ENCODE measurements at places on chromosomes 7 and 10.

DNA sequence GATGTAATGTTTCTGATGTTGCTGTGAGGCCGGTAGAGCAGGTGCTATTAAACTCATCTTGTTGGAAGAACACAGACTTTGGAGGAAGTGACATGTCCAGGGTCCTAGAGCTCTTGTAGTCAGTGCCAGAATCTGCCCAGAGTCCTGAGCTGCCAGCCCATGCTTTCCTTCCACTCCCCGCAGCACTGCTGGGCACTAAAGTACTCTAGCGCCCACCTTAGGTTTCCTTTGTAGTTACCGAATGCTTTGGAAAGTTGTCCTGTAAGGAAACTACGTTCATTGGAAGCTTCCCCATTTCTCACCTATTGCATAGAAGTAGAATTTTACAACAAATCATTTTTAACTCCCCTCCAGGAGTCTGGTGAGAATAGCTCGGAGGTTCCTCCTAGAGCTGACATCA lies 11.0 kb downstream of the ZNF862 start:
- no peak for DNase-seq

DNA sequence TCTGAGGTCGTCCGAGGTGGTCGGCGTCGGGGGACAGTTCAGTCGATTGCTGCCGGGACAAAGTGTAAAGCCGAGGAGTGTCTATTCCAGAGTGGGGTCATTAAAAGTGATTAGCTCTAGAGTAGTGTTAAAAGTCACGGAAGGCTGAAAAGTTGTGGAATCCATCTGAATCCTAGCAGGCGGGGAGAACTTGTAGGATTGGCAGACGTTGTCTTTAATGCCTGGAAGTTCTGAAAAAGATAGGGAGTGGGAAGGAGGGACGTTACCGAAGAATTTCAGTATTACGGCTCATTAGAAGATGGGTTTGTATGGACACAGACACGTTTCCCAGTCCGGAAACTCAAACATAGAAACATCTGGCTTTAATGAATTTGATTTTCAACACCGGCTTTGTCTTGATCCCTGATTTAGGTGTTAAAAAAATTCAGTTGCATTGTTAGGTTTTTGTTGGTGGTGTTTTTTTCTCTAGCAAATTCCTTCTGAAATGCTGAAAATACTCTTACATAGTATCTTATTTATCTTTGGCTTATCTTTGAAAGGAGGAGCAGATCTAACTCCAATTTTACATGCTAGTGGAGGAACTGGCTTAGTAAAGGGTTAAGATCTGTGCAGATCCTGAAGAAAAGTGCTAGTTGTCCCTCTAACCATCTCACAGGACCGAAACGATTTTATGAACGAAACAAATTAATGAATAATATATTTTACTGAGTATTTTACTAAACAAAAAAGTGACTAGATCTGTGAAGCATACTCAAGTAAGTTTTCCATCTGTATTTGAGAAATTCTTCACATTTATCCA lies 900 bp downstream of the MKLN1 start:
- no peak for DNase-seq

DNA sequence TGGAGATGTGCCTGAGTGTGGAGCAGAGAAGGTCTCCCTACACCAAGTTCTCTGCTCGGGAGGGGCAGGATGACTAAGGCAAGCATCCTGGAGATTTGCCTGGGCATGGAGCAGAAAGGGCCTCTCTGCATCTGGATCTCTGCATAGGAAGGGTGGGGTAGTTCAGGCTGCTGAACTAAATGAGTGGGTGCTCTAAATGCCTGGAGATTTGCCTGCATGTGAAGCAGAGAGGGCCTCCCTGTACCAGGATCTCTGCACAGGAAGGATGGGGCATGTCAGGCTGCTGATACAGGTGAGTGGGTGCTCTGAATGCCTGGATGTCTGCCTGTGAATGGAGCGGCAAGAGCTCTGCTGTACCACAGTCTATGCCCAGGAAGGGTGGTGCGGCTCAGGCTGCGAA lies 680.7 kb downstream of the SUGCT start:
- no peak for DNase-seq

DNA sequence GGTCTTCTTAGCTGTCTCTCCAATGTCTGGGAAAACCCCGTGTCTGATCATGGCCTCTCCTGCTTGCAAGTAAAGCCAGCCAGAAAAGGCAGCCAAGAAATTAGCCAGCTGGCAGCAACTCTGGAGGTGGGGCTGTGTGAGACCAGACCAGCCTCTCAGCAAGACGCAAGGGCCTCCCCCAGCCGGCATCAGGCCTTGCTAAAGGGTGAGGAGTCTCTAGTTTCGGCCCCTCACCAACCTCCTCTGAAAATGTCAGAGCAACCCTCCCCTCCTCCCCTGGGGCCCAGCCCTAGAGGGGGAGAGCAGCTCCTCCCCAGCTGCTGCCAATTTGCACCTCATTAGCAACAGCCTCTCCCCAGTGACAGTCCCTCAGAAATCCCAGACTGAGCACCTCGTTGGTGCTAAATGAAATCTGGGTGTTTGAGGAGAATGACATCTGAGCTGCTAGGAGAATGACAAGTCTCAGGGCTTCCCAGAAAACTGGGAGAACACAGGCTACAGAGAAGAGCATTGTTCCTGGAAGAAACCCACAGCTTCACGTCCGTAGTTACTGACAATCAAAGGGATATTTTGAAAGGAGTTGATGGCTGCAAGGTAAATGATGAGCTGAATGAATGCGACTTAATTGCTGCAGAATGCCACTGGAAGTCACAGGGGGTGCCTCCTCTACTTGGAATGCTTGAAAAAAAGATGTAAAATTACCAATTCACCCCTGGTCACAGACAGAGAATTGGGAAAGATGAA lies 25.9 kb downstream of the DGKI start:
- no peak for DNase-seq

DNA sequence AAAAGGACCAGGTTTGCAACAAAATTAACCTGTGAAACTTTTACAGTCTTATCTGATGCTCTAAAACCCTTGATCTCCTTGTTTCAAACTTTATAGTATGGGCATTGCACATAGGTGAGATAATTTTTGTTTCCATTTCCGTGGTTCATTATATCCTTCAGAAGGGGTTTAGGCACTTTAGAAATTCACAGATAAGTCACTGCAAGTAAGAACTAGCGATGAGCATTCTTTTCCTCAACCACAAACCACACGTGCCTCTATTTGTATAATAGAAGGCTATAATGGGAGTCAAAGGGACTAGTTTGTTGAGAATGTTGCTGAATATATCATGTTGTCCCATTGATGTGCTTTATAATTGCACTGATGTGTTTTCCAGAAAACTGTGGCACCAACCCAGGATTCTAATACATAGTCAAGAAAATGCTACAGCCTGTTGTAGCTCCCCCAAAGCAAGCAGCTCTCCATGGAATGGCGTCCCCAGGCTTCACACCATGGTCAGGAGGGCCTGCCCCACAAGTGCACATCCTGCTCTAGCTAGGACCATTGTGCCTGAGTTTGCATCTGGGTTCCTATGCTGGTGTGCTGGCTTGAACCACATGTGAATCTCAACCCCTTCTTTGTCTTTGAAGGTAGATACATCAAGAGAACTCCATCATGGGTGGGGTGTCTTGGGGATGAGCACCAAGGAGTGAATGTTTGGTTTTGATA lies 14.0 kb upstream of the ATXN7L1 start:
- DNase-seq, result no peak

DNA sequence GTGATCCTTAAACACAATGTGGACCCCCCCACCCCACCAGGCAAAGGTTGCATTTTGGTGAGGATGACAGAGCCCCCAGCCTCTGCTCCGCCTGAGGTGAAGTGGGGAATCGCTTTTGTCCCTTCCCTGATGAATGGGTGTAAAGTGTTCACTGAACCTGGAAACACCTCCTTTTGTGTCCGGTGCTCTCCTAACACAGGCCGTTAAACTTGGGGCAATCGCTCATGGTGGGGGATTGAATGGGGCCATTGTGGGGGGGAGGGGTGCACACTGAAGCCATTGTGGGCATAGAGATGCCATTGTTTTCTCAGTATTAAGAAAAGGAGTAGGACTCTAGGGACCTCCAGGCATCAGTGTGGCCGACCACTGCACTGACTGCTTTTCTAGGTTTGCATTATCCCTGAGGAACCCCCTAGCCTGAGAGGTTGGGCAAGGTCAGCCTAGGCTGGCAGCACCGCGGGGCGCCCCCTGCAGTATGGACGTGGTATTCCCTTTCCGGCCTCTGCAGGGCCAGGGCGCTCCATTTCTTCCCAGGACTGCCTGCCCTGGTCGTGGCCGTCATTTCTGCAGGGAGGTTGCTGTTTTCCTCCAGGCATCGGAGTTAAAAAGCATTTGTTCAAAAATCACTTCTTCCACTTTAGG lies 158.3 kb downstream of the TCF7L2 start:
- no peak for DNase-seq

GRCh38 chr7:116399819-116400218 lies 99.7 kb upstream of the CAV2 start:
- DNase-seq, result no peak

- no peak for DNase-seq
These were observed 1212.4 kb upstream of the PHF14 start for GRCh38 chr7:9761224-9761623.

DNA sequence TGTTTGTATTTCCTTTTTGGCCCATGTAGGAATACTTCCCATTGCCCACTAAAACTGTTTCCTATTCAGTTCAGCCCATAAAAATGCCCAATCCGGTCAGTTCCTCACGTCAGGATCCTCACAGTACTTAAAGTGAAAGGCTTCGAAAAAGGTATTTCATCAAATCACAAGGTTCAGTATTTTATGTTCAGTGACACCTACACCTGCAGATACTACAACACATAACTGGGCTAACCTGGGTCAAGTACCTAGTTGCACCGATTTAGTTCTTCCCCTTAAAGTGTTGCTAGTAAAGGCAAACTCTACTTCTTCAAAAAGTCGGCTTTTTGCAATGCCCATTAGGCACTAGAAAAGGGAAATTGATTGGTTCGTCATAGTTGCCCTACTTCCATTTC lies 1.1 kb downstream of the SNX13 start:
- peak; percentile 4 for DNase-seq

DNA sequence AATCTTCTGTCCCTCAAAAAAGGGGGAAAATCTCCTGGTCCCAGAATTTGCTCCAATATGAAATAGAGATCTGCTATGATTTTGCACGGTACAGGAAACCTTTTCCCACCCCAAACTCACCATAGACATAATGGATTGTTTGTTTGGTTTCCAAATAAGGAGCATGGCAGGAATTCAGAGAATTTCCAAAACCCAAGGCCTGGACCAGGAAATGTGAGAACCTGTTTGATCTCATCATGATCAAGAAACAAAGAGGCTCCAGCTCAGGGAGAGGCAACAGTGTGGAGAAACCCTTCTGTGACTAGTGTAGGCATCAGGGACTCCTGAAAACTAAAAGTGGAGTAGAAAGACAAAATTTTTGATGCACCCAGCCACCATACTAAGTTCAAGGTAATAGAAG lies 1548.1 kb upstream of the LRRTM3 start:
- no peak for DNase-seq

DNA sequence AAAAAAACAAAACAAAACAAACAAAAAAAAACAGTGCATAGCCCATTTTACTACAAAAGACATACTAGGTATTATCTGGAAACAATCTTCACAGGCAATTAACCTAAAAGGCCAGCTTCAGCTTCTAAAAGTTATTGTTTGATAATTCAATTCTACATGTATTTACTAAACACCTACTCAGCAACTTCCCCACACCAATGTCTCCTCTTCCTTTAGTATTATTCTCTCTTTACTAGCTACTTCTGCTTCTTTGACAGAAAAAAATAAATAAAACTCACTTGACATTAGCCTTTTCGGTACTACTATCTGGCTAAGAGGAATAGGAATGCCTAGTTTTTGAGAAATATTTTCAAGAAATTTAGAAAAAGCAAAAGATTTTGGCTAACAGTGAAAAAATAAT lies 2.8 kb downstream of the TM9SF3 start:
- DNase-seq, result no peak

DNA sequence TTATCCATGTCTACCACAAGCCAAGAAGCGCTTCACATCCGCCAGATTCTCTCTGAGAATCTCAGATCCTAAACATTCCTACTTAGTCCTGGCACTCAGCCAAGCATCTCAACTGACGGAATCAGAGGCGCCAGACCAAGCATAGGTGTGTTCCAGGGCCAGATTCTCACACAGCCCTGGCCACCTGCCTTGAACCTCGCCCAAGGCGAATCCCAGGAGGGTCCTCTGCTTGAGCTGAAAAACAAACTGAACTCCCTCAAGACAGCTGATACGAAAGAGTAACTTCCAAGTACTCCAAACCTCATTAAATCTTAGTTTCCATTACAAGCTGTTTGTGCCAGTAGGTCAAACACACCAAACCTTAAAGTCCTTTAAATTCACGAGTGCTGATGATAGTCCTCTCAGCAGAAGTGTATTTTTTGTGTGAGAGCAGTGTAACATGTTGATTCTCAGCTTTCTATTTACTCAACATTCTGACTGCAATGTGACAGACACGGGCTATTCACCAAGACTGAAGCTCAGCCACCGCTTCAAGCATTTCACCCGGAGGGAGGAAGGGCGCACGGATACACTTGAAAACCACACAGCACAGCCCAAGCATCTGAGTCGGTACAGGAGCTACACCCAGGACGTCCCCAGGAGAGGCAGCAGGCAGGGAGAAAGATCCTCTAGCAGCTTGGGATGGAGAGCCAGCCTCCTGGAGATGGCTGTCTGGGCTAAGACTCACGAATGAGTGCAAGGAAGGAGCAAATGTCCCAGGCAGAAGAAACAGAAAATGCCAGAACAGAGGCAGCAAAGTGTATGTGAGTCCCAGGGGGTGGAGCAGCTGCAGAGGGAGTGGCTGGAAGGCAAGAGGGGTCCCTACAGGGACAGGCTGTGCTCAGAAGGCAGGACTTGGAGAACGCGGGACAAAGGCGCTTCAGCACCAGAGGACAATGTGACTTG lies 6.0 kb downstream of the PARD3 start:
- no peak for DNase-seq

- no peak for DNase-seq
These were observed 55.1 kb upstream of the ITGB8 start for GRCh38 chr7:20275637-20276036.

- no peak for DNase-seq
These were observed 1.4 kb downstream of the CPA1 start for GRCh38 chr7:130381468-130382312.

- no peak for DNase-seq
These were observed 238.7 kb upstream of the TCF7L2 start for GRCh38 chr10:112711366-112711765.

- DNase-seq, result no peak
These were observed 57.9 kb downstream of the MKX start for GRCh38 chr10:27687743-27688142.

DNA sequence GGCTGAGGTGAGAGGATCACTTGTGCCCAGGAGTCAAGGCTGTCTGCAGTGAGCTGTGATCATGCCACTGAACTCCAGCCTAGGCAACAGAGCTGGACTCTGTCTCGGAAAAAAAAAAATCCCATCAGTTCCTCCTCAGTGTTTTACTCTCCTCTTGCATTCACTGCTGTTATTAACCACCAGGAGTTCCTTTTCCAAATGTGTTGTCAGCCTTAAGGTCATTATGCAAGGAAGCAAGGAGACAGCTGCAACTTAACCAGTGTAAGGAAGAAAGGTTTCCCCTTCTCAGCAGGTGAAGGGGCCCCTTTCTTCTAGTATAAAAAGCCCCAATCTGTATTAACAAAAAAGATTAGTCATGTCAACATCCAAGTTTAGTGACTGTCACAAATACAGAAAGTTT lies 86.6 kb upstream of the LEP start:
- no peak for DNase-seq
